Activated CD4-positive, alpha-beta T cell treated with anti-CD3 and anti-CD28 coated beads, Interleukin-10, Interleukin-2, amounts not matched to agents 100 ng/mL and 50 ng/mL, durations not matched to agents 16 hours and 8 hours (primary cell): ENCODE measurements at places on chromosomes 12 and 14.

- no peak for DNase-seq
These were observed 124.7 kb upstream of the MAX start for GRCh38 chr14:65226824-65227604.

- no peak for DNase-seq
These were observed 240.8 kb downstream of the DACT1 start for GRCh38 chr14:58878439-58879139.

- DNase-seq: no peak
These were observed 10.9 kb upstream of the DLK1 start for GRCh38 chr14:100715803-100716202.

DNA sequence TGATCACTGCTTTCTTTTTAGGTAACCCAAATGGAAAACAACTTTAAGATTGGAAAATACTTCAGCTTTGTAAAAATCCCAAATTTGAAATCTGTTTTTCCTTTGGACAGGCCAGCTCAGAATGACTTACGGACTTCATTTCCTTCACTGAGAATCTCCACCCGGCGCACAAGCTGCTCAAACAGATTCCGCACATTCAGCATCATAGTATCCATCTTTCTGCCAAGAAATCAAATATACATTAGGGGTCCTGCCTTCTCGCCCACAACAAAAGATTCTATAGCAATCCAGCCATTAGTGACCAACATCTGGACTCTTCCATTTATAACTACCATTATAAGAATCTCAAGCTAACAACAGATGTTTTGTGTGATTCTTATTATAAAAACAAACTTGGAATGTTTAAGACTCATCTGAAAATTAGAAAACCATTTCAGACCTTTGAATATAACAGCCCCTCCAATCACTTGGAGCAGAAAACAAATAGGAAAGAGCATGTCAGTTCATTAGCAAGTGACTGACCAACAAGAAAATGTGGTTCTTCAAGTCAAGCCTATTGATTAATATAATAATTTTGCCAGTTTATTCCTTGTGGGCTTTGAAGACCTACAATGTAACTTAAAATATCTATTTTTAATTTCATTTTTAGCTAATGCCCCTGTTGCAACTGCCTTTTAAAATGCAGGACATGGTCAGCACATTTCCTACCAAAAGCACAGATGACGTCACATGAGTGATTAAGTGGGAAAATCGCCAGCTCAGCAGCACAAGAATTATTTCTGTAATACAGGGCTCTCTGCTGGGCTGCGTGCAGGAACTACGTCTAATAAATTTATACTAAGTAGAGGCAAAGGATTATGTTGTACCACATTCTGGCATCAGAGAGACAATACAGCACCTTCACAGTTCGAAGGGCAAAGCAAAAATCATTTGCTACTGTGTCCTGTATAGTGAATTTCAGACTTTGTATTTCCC, 8.5 kb downstream of the RACGAP1 start:
- DNase-seq: no peak

- peak; percentile 7 for DNase-seq
These were observed 50.0 kb downstream of the SSPN start for GRCh38 chr12:26245175-26245942.

DNA sequence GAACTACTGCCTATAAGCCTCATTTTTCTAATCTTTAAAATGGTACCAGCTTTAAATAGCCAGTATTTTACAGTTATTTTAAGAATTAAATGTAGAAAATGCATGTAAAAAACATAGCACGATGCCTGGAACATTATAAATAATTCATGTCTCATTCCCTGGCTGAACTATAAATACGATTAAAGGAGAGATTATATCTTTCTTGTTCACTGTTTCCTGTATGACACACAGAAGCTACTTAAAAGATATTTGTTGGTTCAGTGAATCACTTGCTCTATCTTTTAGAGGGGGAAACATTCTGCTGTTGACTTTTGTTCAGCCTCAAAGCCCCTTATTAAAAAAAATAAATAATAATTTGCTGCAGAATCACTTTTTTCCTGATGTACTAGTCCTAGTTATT, 406.9 kb downstream of the LRFN5 start:
- no peak for DNase-seq

DNA sequence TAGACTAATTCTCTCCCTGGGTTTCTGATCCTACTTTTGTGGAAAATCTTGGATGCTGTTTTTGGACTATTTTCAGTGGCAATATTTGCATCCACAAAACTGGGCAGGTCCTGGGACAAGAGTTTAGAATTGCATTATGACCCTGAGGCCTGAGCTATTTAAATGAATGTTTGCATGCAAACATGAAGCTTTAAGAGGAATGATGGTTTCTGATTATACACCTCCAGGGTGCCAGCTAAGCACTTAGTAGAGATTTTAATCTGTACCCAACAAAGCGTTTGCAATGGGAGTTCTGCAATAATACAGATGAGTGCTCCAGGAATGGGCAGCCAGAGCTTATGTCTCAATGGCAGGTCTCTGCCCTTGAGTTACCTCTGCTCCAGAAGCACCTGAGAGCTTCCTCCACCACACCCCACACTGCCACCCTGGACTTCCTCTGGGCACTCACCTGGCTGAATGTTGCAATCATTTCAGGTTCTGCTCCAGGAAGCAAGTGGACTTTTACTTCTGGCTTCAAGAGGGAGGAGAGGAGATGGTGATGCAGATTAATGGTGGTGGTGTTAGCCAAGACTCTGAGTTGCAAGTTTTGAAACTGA, 6.0 kb upstream of the SPTLC2 start:
- no peak for DNase-seq

- DNase-seq: peak; percentile 29
These were observed 3.2 kb downstream of the DUSP6 start for GRCh38 chr12:89348894-89349699.

DNA sequence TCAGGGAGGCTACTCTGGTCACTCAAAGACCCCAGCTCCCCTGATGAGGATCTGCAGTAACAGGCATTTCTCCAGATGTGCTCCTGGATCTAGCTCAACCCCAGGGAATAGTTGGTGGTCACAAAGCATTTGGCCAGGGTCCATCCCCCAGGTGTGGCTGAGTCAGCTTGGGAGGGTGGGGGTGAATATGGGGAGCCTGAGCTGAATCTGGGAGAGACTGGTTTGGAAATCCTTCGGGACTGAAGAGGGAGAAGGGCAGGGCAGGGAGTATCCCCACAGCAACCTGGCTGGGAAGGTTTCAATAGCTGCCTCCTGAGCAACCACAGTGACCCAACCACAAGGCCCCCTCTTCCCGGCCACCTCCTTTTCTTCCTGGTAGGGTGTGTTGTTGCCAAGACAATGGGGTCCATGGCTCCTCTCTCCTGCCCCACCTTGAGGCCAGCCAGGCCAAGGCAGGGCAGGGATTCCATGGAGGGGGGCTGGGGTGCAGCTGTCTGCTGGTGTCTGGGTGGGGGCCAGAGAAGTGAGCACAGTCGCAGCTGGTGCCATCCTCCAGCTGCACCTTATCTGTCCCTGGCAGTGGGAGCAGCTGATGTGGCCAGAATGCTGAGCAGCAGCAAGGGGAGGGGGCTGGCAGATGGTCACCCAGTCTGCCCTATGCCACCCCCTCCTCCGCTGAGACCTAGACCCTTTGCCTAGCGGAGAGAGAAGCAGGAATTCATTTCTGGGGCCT, 5.5 kb downstream of the ASIC1 start:
- no peak for DNase-seq

DNA sequence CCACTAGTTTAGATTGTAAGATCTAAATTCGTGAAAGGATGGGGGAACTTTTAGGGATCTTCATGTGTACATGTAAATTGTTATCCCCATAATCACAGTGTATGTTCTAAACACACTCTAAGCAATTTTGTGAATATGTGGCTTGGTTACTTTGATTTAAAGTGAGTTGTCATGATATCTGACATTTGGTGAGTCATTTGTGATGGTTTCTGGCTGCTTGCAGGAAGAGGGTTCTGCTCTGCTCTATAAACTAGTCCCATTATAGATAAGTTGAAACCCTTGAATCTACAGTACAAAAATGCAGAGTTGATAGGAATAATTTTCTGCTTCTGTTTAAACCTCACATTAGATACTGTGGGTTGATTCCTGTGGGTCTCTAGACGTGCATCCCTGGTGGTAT, 14.8 kb downstream of the GUCY2C start:
- no peak for DNase-seq

DNA sequence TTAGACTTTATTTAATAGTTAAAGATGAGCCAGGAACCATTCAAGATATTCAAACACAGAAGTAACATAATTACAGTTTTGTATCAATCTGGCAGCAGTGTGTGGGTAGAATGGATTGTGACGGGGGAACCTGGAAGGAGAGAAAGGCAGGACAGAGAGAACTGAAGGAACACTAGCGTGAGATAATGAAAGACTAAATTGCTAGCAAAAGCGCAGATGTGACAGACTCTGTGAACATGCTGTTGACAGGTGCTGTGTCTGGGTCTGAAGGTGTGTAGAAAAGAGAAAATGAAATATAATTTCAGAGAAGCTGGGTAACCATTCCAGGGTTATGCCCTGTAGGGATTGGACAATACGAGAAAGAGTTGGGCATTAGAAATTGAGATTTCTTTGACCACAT, 372.3 kb downstream of the SYT1 start:
- DNase-seq: no peak

DNA sequence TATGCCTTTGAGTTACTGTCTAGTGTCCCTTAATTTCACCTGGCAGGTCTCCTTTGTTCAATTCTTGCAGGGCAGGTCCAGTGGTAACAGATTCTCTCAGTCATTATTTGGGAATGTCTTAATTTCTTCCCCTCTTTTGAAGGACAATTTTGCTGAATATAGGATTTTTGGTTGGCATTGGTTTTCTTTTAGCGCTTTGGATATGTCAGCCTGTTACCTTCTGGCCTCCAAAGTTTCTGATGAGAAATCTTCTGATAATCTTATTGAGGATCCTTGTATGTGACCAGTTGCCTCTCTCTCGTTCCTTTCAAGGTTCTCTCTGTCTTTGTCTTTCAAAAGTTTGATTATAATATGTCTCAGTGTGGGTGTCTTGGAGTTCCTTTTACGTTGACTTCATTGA, 38.1 kb downstream of the ZDHHC17 start:
- DNase-seq: no peak

GRCh38 chr12:26791301-26791791, 41.6 kb downstream of the ITPR2 start:
- DNase-seq: no peak
